ENCODE measurements at places on chromosomes 3 and 15. TPM values are rescaled to one million over a fixed set of nuclear protein-coding genes. Genes with fewer than 3 reads are reported as not detected.

The TMPRSS7 gene
- total RNA-seq = not detected

GRCh38 chr3:11499144-11499543, 144.6 kb downstream of the VGLL4 start:
- DNase-seq = no peak

DNA sequence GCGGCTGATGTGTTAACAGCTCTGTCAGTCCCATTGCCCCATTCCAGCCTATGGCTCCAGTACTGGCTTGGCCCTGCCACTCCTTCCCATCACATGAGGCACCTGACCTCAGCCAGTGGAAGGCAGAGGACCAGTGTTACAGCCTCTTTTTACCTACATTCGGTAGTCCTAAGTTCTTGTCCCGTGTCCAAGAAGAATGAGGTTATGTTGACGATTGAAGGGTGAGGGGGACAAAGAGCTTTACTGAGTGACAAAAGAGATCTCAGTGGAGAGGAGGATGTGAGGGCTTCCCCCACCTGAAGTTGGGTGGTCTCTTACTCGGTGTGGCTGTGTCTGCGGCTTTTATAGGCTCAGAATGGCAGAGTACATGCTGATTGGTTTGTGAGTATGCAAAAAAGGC, 7.3 kb upstream of the MPI start:
- no peak for DNase-seq

DNA sequence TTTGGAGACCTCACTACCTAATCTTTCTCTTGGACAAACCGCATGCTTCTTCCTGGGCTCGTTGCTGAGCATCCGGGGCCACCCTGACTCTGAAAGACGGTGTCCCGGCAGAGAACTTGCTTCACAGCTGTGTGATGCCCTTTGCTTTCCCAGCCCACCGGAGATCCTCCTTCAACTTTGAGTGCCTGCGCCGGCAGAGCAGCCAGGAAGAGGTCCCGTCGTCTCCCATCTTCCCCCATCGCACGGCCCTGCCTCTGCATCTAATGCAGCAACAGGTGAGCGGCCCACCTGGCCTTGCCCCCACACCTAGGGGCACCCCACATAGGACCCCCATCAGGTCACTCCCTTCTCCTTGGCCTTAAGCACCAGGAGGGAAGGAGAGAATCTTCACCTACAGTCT, 37.7 kb downstream of the CHDH start:
- DNase-seq = no peak

GRCh38 chr3:119990888-119991287, 103.4 kb downstream of the GSK3B start:
- DNase-seq = no peak

All from thoracic aorta (tissue), 2 donors.